Liver (tissue), 10 donors: ENCODE measurements at places on chromosomes 12 and 14.

GRCh38 chr14:71475916-71476315 lies 456.3 kb upstream of the RGS6 start:
- no peaks in the 10 kb centered on the region for H3K4me1 ChIP-seq
- DNase-seq, result no peak
- no peak overlapping the region for H3K4me3 ChIP-seq
- H3K36me3 ChIP-seq, result no peaks in the 10 kb centered on the region
- H3K27ac ChIP-seq, result no peak overlapping the region

GRCh38 chr12:57893431-57894353 lies 47.2 kb upstream of the CTDSP2 start:
- no peaks in the 10 kb centered on the region for H3K36me3 ChIP-seq
- peak overlapping the region; percentile 63 for H3K27ac ChIP-seq
- H3K27me3 ChIP-seq, result no peaks in the 10 kb centered on the region
- peak; percentile 82 for DNase-seq

- H3K4me1 ChIP-seq, result no peaks in the 10 kb centered on the region
- no peaks in the 10 kb centered on the region for H3K36me3 ChIP-seq
- H3K27me3 ChIP-seq, result no peaks in the 10 kb centered on the region
- no peak overlapping the region for H3K27ac ChIP-seq
- H3K4me3 ChIP-seq, result no peak overlapping the region
Measured at GRCh38 chr12:15534874-15535273, 212.6 kb downstream of the PTPRO start.

DNA sequence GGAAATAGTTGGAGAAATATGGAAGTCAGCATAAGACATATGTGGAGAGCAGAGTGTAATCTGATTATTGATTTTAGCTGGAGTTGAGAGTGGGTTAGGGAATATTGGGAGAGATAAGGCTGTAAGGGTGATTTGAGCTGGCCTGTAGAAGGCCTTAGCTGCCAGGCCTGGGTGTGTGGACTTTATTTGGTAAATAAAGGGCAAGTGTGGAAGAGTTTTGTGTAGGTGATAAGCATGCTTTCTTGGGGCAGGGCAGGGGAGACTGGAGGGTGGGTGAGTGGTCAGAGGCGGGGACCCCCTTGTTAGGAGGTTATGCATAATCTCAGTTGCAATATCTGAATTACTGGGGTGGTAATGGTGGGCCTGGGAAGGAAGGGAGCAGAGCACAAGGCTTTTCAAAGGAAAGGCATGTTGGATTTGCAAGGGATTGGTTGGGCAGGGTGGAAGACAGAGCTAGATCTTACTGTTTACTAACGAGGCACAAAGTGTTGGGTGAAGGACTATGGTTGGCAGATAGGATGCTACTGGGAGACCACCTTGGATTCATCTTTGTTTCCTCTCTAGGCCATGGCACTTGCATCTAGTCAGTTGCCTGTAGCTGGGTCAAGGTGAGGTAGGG lies 5.5 kb downstream of the KHNYN start:
- no peak overlapping the region for H3K4me3 ChIP-seq
- no peaks in the 10 kb centered on the region for H3K27me3 ChIP-seq
- no peak for DNase-seq
- H3K27ac ChIP-seq, result no peak overlapping the region

DNA sequence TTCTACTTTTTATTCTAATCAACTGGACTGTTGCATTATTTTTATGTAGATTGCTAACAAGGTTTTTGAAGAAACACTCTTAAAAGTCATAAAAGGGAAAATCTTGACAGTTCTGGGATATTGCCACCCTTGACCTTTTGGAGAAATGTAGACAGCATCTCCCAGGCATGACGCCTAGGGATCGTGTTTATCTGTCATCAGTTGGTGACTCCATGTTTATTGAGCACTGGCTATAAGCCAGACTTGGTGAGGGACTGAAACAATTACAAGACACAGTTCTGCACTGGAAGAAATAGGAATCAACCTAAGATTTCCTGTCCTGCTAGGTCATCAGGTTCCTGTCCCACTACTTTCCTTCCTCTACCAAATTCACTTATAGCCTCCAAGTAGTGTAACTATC lies 34.5 kb downstream of the HMGA2 start:
- DNase-seq, result no peak
- H3K36me3 ChIP-seq, result no peaks in the 10 kb centered on the region
- no peaks in the 10 kb centered on the region for H3K4me1 ChIP-seq

DNA sequence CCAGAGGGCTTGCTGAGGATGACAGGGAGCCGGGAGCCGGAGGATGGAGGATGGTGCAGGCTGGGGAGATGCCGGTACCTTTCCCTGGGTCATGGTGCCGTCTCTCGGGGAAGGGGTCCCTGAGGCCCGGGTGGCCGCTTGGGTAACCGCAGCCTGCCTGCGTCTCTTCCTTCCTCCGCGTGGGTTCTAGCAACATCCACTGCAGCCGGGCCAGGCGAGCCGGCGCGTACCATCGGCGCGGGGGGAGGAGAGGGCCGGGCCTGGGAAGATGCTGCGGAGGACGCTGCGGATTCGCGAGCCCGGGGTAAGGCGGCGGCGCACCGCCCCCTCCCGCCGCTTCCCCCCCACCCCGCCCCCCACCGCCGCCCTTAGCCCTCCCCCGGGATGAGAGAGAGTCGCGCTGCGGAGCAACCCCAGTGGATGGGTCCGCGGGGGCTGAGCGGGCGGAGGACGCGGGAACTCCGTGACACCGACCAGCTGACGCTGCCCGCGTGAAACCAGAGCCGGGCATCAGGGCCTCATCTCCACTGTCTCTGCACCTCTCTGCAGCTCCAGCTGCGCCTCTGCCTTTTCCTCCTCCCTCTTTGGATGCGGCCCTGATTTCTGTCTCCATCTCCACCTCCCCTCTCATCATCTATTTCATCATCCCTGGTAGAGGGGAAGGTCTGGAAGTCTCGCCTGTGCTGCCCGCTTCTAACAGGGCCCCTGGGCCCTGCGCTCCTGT lies at the start of gene FAIM2:
TSS of gene FAIM2 (minus strand) at position 201 of the 724 bp plus-strand sequence. CDS start at position 93, 108 bp downstream.
- H3K27ac ChIP-seq, result no peak within 1 kb of the TSS
- H3K4me1 ChIP-seq, result no peaks in the 10 kb centered on the region
- DNase-seq, result no peak
- H3K4me3 ChIP-seq, result peak within 1 kb of the TSS; percentile 26

DNA sequence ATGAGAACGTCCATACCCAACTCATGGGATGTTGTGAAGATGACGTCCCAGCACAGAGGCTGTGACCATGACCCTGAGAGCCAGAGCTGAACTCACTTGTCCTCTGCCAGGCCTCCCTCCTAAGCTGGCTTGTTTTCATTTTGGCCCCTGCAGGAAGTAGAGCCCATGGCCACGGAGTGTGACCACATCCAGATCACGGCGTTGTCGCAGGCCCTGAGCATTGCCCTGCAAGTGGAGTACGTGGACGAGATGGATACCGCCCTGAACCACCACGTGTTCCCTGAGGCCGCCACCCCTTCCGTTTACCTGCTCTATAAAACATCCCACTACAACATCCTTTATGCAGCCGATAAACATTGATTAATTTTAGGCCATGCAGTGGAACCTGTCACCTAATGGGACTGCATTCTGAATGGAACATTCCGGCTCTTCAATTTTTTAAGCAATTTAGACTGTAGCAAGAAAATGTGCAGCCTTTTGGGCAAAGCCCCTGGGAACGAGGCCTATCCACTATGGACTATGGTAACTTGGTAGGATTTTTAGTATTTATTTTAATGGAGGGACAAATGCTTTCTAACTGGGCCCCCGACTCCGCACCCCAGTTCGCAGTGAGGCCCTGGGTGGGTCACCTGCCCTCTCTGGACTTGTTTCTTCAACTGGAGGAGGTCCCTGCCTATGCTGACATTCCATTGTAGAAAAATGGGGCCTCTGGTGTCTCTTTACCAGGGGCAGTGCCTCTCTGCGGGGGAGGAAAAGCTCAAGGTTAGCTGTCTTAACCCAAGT lies 19.6 kb downstream of the OTUB2 start:
- H3K4me1 ChIP-seq, result peaks cover 2% of the 10 kb centered on the region
- no peaks in the 10 kb centered on the region for H3K27me3 ChIP-seq
- no peak for DNase-seq
- H3K27ac ChIP-seq, result no peak overlapping the region
- no peak overlapping the region for H3K4me3 ChIP-seq

DNA sequence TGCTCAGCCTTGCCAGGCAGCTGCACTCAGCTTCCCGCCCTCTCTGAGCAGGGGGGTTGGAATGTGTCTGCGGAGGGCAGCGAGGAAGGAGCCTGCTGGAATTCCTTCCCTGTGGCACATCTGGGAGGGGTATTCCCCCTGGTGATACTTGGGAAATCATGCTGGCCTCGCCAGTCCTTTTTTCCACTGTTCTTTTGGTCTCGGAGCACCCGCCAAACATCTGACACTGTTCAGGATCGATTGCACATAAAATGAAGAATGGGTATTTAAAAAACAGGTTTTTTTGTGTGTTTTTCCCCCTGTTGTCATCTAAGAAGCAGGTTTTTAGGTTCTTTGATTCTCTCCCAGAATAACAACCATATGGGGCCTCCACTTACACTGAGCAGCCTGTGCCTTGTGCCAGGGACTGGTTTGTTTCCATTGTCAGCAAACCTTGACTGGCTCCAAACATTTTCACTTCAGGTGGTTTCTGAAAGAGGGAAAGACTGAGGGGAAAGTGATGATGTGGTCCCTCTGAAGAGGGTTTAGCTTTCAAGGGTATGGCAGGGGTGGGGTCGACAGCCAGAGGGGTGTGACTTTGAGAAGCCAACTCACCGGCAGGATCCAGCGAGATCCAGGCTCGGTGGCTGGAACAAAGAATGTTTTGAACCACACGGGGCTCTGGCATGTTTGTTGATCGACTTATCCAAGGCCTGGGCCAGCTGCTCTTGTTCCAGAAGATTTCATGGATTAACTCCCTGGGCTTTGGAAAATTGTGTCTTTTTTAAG lies 215.1 kb downstream of the CACNA1C start:
- DNase-seq, result no peak
- H3K27ac ChIP-seq, result no peak overlapping the region
- no peak overlapping the region for H3K4me3 ChIP-seq
- H3K4me1 ChIP-seq, result peaks cover 10% of the 10 kb centered on the region
- H3K27me3 ChIP-seq, result no peaks in the 10 kb centered on the region
- H3K36me3 ChIP-seq, result no peaks in the 10 kb centered on the region

DNA sequence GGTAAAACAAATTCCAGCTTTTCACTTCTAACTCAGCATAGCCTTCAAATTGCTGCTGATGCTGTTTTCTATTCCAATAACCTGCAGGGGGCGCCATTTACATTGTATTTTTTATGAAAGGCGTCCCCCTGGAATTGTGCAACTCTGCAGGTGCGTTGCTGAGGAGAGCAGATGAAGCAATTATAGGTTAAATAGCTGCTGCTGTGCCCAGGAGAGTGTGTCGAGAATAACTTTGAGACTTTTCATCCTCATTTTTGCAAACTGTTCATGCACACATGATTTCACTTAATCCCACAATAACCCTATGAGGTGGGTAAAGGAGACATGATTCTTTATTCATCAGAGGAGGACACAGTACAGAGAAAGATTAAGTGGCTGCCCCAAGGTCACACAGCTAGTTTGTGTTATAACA lies 75.7 kb downstream of the MYRFL start:
- H3K4me3 ChIP-seq, result no peak overlapping the region
- no peaks in the 10 kb centered on the region for H3K36me3 ChIP-seq
- no peak overlapping the region for H3K27ac ChIP-seq
- peak; percentile 71 for DNase-seq
- no peaks in the 10 kb centered on the region for H3K4me1 ChIP-seq

GRCh38 chr12:105503619-105504018 lies 173.1 kb downstream of the C12orf75 start:
- no peaks in the 10 kb centered on the region for H3K36me3 ChIP-seq
- H3K4me3 ChIP-seq, result no peak overlapping the region
- no peak for DNase-seq
- no peaks in the 10 kb centered on the region for H3K4me1 ChIP-seq

GRCh38 chr12:117011988-117012805 lies 87.0 kb downstream of the TESC start:
- no peak overlapping the region for H3K27ac ChIP-seq
- no peaks in the 10 kb centered on the region for H3K27me3 ChIP-seq
- H3K4me3 ChIP-seq, result no peak overlapping the region
- DNase-seq, result no peak
- H3K36me3 ChIP-seq, result peaks cover 19% of the 10 kb centered on the region
